ENCODE measurements at places on chromosomes 6 and 20.

- peak; percentile 81 for DNase-seq
Observed at GRCh38 chr6:150267686-150268561, 100.9 kb upstream of the IYD start.

DNA sequence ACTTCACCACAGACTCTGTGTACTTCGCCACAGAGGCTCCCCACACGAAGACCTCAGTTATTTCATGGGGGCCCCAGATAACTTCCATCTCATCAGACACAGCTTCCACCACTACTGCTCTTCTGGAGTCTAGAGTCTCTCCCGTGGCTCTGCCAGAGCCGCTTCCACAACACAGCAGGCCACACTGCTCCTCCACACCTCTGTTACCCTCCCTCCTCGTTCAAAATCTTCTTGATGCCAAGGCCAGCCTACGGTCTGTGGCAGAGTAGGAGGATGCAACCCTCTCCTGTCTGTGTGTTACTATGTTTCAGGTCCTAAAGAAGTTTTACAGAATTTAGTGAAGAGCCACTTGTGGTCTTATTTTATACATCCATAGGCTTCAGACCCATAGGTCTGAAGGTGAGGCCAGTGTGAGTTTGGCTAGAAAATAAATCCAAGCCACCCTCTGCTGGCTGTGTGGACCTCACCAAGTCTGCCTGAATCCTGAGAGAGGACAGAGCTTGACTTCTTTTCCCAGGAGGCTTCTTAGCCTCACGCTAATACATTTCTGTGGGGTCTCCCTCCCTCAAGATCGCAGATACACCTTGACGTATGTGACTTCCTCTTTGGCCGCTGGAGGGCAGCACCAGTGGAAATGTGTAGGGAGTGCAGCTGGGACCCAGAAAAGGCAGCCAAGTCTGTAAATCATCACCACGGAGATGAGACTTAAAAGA lies 197.7 kb downstream of the FAXC start:
- DNase-seq: peak; percentile 33

DNA sequence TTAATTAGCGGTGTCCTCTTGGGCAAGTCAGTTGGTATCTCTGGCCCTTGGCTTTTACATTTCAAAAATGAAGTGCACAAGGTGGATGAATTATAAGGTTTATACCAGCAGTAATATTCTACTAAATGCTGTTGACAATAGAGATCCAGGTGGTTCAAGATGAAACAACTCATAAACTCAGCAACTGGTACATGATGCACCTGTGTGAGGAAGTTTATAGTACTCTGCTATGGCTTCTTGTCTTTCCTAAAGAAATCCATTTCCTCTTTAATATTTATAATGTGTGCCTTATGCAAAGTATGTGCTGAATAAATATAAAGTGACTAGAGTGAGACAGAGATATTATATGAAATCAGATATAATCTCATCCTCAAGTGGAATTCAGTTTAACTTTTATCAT lies 48.5 kb downstream of the ADGRG6 start:
- DNase-seq: no peak

- DNase-seq: no peak
Observed at GRCh38 chr20:25321991-25322390, 68.6 kb downstream of the ABHD12 start.

- no peak for DNase-seq
Observed at GRCh38 chr6:795046-795685, 102.2 kb upstream of the EXOC2 start.

- DNase-seq: peak; percentile 24
Observed at GRCh38 chr6:167907837-167908681, 81.3 kb downstream of the AFDN start.

DNA sequence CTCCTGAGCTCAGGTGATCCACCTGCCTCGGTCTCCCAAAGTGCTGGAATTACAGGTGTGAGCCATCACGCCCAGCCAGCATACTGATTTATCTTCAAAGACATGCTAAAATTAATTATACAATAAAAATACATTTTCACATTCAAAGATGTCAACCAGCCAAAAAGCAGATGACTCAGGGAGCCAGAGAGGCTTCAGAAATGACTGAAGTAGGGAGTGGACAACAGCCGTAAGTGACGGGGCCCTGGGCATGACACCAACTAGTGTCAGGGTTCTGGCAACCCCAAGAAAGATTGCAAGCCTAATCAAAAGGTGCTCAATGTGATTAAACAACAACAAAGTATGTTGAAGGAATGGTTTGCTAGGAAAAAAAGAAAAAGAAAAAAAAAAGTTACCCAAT lies 28.4 kb downstream of the GPLD1 start:
- DNase-seq: no peak

GRCh38 chr6:134253681-134254080 lies 64.2 kb downstream of the SGK1 start:
- DNase-seq: peak; percentile 93

All from adipocyte (in vitro differentiated cells).